Hematopoietic multipotent progenitor cell (in vitro differentiated cells): ENCODE measurements at places on chromosomes 4 and X.

GRCh38 chr4:61277785-61278760 is 77.9 kb downstream of the ADGRL3 start:
- DNase-seq: no peak

DNA sequence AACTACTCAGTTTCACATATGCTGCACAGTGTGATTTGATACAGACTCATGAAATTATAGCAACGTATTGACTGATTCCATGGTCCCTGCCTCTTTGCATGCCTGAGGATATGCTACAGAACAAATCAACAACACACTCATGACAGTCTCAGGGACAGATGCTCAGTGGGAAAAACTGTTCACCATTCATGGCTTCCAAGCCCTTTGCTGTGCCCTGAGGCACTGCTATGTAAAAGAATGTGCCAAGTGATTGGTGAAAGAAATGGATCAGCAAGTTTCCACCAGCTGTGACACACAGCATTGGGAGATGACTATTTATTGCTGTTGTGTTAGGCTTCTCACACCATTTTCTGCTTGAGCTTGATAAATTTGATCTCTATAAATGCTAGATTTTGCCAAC is 825.6 kb upstream of the INTU start:
- no peak for DNase-seq

- no peak for DNase-seq
Measured at GRCh38 chr4:3813151-3814052, 47.2 kb downstream of the ADRA2C start.

DNA sequence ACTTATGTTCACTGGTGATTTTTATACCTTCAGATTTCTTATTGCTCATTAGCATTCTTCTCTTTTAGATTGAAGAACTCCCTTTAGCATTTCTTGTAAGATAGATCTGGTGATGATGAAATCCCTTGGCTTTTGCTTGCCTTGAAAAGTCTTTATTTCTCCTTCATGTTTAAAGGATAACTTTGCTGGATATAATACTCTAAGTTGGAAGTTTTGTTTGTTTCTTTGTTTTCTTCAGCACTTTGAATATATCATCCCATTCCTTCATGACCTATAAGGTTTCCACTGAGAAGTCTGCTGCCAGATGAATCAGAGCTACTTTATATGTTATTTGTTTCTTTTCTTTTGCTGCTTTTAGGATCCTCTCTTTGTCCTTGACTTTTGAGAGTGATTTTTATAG is 18.5 kb downstream of the CC2D2A start:
- no peak for DNase-seq

GRCh38 chrX:71198066-71198465 is 25.0 kb upstream of the GJB1 start:
- DNase-seq: no peak

GRCh38 chrX:120029354-120029753 is 48.1 kb downstream of the RHOXF2B start:
- DNase-seq: no peak

GRCh38 chr4:185304944-185305690 is 90.6 kb downstream of the LRP2BP start:
- DNase-seq: peak; percentile 9

GRCh38 chrX:39477031-39477761 is 620.6 kb downstream of the BCOR start:
- DNase-seq: no peak

- DNase-seq: no peak
Measured at GRCh38 chr4:6472387-6473263, at the start of gene PPP2R2C. Gene PPP2R2C, minus strand, starts transcription at chr4:6472614. Its CDS starts 385 bp downstream, at chr4:6472229.

DNA sequence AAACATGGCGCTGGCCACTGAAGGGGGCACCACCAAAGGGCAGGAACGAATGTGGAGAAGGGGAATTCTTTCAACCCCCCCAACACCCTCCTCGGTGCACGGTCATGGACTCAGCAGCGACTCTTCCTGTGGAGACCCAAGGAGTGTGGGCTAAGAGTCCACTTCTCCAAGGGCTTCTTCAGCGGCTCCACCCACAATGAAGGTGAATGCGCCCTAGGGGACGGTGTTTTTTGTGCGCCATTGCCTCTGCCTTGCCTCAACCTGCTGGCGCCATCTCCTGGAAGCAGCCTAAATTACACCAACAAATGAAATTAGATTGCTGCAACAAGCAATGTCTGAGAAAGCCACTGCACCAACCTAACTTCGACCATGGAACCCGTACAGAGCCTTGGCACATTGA is 169.2 kb upstream of the MAGEB18 start:
- DNase-seq: no peak

DNA sequence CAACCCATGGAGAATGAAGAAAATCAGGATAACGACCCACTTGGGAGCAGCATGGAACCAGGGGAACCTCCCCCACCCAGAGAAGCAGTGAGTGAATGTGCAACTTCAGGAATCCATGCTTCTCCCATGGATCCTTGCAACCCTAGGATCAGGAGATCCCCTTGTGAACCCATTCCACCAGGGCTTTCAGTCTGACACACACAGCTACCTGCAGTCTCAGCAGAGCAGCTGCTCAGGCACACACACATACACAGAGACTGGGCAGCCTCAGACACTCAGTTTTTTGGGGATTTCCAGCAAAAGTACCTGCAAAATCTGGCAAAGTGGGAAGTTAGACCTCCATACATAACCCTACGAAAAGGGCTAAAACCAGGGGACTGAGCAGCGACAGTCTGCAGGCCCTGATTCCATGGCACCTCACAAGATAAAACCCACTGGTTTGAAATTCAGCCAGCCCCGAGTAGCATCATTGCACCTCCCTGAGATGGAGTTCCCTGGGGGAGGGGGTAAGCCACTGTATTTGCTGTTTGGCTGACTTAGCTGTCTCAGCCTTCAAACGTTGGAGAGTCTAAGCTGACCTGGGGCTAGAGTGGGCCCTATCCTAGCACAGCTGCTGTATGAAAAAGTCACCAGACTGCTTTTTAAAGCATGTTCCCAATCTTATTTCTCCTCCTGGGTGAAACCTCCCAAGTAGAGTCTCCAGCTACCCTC is 737.5 kb upstream of the NDST4 start:
- DNase-seq: no peak

DNA sequence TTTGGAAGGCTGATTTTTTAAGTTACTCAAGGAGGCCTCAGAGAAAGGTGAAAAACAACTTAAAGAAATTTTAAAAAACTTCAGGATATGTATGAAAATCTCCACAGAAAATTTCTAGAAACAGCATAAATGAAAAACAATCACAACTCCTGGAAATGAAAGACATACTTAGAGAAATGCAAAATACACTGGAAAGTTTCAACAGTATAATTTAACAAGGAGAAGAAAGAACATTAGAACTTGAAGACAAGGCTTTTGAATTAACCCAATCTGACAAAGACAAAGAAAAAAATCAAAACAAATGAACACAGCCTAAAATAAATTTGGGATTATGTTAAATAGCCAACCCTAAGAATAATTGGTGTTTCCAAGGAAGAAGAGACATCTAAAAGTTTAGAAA is 300.5 kb downstream of the ANTXR2 start:
- DNase-seq: no peak

- DNase-seq: peak; percentile 25
Measured at GRCh38 chr4:76212851-76213414, 691 bp downstream of the SCARB2 start.
